ENCODE measurements at places on chromosomes 12 and 14. TPM values are rescaled to one million over a fixed set of nuclear protein-coding genes. Genes with fewer than 3 reads are reported as not detected.
A peak's percentile ranks its signal among the peaks of the same experiment; 100 is the strongest.

OR6C2 gene
- total RNA-seq = not detected

GRCh38 chr12:99834710-99835109, 150.0 kb downstream of the ANKS1B start:
- H3K4me1 ChIP-seq = no peaks in the 10 kb centered on the region
- DNase-seq = no peak
- no peak overlapping the region for H3K27ac ChIP-seq
- H3K4me3 ChIP-seq = no peak overlapping the region

GRCh38 chr12:130439250-130439649, 101.6 kb downstream of the PIWIL1 start:
- no peaks in the 10 kb centered on the region for H3K4me1 ChIP-seq
- H3K4me3 ChIP-seq = no peak overlapping the region
- H3K27me3 ChIP-seq = no peaks in the 10 kb centered on the region
- no peak for DNase-seq
- no peak overlapping the region for H3K27ac ChIP-seq

- H3K27ac ChIP-seq = no peak overlapping the region
- peaks cover 15% of the 10 kb centered on the region for H3K4me1 ChIP-seq
- no peaks in the 10 kb centered on the region for H3K36me3 ChIP-seq
- no peak overlapping the region for H3K4me3 ChIP-seq
These were observed 3.2 kb upstream of the SP1 start for GRCh38 chr12:53376747-53377146.

DNA sequence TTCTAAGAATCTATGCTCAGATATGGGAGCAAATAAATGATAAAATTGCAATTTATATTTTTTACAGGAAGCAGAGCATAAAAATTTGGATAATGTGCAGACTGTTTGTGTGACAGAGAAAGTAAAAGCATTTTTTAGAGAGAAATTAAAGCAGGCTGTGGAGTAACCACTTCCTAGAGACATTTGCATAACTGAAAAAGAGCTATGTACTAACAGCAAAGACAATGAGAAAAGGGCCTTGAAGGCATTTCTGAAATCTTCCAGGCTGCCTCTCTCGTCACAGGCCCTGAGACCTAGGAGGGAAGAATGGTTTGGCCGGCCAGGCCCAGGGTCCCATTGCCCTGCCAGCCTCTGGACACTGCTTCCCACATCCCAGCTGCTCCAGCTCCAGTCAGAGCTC, 247.2 kb downstream of the ALX1 start:
- H3K27me3 ChIP-seq = no peaks in the 10 kb centered on the region
- no peaks in the 10 kb centered on the region for H3K4me1 ChIP-seq
- no peaks in the 10 kb centered on the region for H3K36me3 ChIP-seq
- H3K4me3 ChIP-seq = no peak overlapping the region

HOXC9 gene
- 0.10 TPM for total RNA-seq

DNA sequence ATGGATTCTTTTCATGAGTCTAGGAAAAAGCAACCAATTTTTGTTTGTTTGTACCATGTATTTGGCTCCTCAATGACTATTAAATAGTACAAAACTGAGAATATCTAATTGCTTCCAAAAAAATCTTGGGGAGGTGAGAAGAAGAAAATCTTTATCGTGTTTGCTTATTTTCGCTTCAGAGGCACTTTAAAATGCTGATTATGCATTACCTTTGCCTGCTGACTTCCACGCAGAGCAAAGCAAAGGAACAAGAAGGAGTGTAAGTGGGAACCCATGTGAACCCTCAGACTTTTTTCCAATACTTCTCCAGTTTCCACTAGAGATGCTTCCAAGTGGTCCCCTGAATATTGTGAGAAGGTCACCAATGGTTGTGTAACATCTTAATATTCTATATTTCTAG, 43.2 kb upstream of the STRN3 start:
- DNase-seq = no peak
- H3K27me3 ChIP-seq = no peaks in the 10 kb centered on the region
- H3K4me3 ChIP-seq = no peak overlapping the region
- no peaks in the 10 kb centered on the region for H3K4me1 ChIP-seq

RFX4 gene
- total RNA-seq = not detected

DNA sequence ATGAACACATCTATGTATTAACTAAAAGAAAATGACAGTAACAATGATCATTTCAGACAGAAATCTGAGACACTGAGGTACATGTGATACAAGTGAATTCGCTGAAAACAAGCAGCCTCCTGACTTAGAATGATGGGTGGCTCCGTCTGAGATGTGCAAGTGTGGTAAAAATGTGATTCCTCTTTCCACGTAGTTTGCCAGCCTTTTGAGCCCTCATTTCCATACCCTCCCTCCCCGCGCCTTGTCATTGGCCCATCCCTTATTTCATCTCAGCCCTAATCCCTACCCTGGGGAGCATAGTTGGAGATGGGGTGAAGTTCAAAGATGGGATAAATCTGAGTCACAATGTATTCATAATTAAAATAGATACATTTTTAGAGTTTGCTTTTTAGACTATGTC, 107.8 kb downstream of the BMP4 start:
- no peak overlapping the region for H3K27ac ChIP-seq
- no peak for DNase-seq
- H3K4me3 ChIP-seq = no peak overlapping the region
- H3K27me3 ChIP-seq = no peaks in the 10 kb centered on the region

DNA sequence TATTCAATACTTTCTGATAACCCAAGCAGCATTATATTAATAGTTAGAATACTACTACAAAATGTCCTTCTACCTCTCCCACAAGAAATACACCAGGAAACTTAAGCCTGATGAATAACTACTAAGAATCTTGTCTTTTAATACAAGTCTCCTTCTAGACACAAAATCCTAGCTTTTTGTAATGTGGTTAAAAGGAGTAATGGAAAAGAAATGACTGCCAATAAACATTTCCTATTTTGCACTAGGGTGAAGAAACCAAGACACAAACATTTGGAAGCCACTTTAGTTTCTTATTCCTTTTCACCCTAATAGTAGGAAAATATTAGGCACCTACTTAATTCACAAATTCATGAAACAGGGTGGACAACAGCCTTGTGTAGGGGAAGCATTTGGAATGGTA, 51.3 kb upstream of the TTC7B start:
- H3K4me1 ChIP-seq = no peaks in the 10 kb centered on the region
- DNase-seq = no peak
- H3K27me3 ChIP-seq = no peaks in the 10 kb centered on the region
- no peak overlapping the region for H3K4me3 ChIP-seq
- H3K27ac ChIP-seq = no peak overlapping the region

SRRM4 gene
- 0.08 TPM for total RNA-seq

COQ5 gene
- 37.0 TPM for total RNA-seq

GRCh38 chr12:90042920-90043641, 334.4 kb upstream of the ATP2B1 start:
- H3K4me3 ChIP-seq = no peak overlapping the region
- H3K27me3 ChIP-seq = no peaks in the 10 kb centered on the region
- H3K27ac ChIP-seq = no peak overlapping the region
- peak; percentile 20 for DNase-seq
- H3K36me3 ChIP-seq = no peaks in the 10 kb centered on the region
- no peaks in the 10 kb centered on the region for H3K4me1 ChIP-seq

DNA sequence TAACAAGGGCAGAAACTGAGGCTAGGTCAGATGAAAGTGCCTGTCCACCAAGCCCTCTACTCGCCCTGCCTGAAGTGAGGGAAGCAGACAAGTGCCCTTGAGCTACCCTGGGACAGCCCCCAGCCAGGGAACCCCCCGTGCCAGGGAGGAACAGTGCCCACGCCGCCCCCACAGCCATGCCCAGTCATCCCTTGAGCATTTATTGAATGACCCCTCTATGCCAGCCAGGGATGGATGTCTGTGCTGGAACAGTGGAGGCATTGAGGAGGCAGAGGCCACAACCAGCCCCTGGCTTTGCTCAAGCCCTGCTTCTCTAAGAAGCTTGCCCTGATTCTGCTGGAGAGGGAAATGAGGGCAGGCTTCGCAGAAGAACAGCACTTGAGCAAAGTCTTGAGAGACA, 3.7 kb upstream of the AQP6 start:
- no peak overlapping the region for H3K27ac ChIP-seq
- DNase-seq = no peak
- H3K4me1 ChIP-seq = peaks cover 7% of the 10 kb centered on the region
- no peak overlapping the region for H3K4me3 ChIP-seq
- peaks cover 18% of the 10 kb centered on the region for H3K27me3 ChIP-seq

TEX22 gene
- 0.52 TPM for total RNA-seq

GRCh38 chr14:55285048-55285652, 13.9 kb downstream of the FBXO34 start:
- H3K27ac ChIP-seq = no peak overlapping the region
- DNase-seq = no peak
- no peaks in the 10 kb centered on the region for H3K27me3 ChIP-seq
- no peaks in the 10 kb centered on the region for H3K36me3 ChIP-seq
- H3K4me3 ChIP-seq = no peak overlapping the region

DNA sequence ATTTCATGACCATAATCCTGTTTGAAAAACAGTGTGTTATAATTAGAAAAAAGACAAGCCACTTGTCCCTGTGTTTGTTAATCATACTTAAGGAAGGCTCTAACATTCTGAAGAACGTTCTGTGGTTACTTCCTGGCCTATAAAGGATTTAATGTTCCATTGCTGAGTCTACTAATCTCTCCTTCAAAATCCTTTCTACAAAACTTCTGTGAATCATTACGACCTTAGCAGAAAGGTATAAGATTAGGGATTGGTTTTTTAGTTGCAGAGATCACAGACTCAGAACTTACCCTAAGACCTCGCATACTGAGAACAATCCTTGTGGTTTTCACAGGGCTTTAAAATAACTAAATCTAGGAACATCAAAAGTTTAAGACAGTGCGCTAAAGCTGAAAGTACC, 48.3 kb downstream of the TMCC3 start:
- no peaks in the 10 kb centered on the region for H3K4me1 ChIP-seq
- H3K4me3 ChIP-seq = no peak overlapping the region
- no peak for DNase-seq
- no peak overlapping the region for H3K27ac ChIP-seq

DNA sequence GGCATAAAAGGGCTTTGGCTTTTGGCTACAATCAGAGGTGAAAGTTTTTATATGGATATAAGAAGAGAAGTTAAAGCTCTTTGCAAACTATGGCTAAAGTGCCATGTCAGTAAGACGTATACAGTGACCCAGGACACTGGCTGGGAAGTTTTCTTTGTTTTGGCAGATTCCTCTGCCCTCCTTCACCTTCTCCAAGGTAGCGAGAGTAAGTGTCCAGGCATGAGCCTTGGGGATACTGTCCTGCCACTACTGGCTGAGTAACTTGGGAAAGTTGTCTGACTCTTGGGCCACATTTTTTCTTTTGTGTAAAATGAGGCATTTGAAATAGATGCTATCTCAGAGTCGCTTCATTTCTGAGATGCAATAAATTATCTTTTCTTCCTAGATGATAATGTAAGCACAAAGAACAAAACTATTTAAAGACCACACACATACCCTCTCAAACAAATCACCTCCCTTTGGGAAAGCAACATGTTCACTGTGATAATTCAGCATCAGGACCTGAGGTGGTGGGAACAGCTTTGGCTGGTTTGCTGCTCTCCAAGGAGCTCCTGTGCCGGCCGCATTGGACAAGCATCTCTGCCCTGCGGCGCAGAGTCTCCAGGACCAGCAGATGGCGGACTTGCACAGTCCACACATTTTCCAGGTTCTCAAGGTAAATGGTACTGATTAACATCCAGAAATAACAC, 106.3 kb downstream of the PTCSC3 start:
- no peak overlapping the region for H3K4me3 ChIP-seq
- peak; percentile 85 for DNase-seq
- no peaks in the 10 kb centered on the region for H3K36me3 ChIP-seq
- peaks cover 8% of the 10 kb centered on the region for H3K27me3 ChIP-seq
- H3K4me1 ChIP-seq = no peaks in the 10 kb centered on the region

GRCh38 chr12:121873216-121873569, 14.5 kb upstream of the HPD start:
- no peak for DNase-seq
- peaks cover 7% of the 10 kb centered on the region for H3K4me1 ChIP-seq
- H3K36me3 ChIP-seq = no peaks in the 10 kb centered on the region
- H3K27me3 ChIP-seq = no peaks in the 10 kb centered on the region
- H3K27ac ChIP-seq = peak overlapping the region; percentile 74

- H3K27ac ChIP-seq = no peak overlapping the region
- peaks cover 4% of the 10 kb centered on the region for H3K4me1 ChIP-seq
- no peak overlapping the region for H3K4me3 ChIP-seq
- no peak for DNase-seq
- no peaks in the 10 kb centered on the region for H3K27me3 ChIP-seq
These were observed 710.7 kb downstream of the GALC start for GRCh38 chr14:87282266-87282665.

AMIGO2 gene
- total RNA-seq = 57.8 TPM

DNA sequence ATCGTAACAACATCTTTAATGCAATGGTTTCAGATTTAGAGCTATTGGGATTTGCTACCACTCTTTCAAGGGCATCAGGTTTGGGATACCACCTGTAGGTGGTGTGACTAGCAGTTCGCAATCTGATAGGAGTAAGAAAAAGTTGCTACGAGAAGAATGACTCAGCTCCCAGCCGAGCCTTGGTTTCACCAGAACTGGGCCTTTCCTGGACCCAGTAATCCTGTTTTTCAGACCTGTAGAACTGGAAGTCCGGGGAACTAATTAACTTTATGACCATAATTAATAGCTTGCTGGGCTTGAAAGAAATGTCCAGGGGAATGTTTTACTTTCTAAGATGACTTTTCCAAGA, 770 bp downstream of the ABHD4 start:
- peak overlapping the region; percentile 98 for H3K27ac ChIP-seq
- H3K4me1 ChIP-seq = peaks cover 13% of the 10 kb centered on the region
- H3K4me3 ChIP-seq = peak overlapping the region; percentile 55
- no peaks in the 10 kb centered on the region for H3K27me3 ChIP-seq
- DNase-seq = peak; percentile 83

GRCh38 chr14:77325746-77326094, 4.9 kb downstream of the GSTZ1 start:
- H3K36me3 ChIP-seq = no peaks in the 10 kb centered on the region
- no peak overlapping the region for H3K4me3 ChIP-seq
- no peaks in the 10 kb centered on the region for H3K27me3 ChIP-seq
- no peak overlapping the region for H3K27ac ChIP-seq

DNA sequence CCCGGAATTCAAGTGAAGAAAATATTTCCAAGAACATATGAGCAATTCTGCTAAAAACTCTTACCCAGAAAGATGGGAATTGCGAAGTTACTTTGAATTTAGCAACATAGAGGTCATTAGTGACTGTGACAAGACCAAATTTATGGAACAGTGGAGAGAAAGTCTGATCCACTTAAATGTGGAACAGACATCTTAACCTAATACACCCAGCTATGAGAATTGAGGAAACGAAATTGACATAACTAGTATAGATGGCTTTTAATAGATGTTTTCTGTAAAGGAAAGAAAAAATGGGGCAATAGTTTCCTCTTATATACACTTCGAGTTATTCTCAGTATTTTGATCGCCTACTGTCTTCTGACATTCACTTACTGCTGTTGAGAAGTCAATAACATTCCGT, 4.6 kb downstream of the OVCH1 start:
- H3K27ac ChIP-seq = no peak overlapping the region
- H3K27me3 ChIP-seq = no peaks in the 10 kb centered on the region
- H3K4me3 ChIP-seq = no peak overlapping the region
- DNase-seq = no peak
- H3K36me3 ChIP-seq = no peaks in the 10 kb centered on the region
- no peaks in the 10 kb centered on the region for H3K4me1 ChIP-seq

Measured in hepatocyte (in vitro differentiated cells).